ENCODE measurements at places on chromosomes 1 and 21.

- no peak for DNase-seq
Observed at GRCh38 chr21:36032647-36033406, 27.5 kb downstream of the SETD4 start.

DNA sequence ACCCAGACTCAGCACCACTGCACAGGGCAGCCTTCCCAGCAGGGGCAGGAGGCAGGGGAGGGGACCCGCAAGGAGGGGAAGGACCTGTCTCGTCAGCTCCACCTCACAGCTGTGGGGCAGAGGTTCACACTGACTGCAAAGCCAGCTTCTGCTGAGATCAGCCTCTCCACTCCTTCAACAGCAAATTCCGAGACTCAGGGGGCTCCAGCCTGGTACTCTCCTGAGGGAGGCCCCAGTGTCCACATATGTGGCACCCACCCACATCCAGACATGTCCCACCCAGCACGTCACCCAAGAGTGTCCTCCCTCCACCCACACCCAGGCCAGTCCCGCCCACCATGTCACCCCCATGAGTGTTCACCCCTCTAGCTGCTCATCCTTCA, 329.5 kb downstream of the NPHP4 start:
- DNase-seq: no peak

GRCh38 chr1:20578721-20579395, 10.0 kb upstream of the CDA start:
- no peak for DNase-seq

DNA sequence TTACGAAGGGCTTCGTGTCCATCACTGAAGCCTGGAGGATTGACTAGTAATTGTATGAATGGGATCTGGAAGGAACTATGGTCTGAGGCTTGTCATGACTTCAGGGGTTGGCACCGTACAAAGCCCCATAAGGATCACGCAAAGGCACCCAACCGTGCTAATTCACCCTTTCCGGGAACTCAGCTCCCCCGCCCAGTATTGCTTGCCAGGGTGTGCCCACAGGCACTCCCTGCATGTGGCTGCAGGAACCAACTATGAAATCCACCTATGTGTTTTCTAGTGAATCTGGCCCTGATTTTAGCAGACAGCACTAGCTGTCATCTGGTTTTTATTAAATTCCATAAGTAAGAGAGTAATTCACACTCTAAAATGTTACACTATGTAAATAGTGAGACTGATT, 139.2 kb downstream of the TM2D1 start:
- DNase-seq: peak; percentile 46

- peak; percentile 49 for DNase-seq
Observed at GRCh38 chr1:209627732-209628196, 24.5 kb downstream of the LAMB3 start.

GRCh38 chr1:203685168-203685567, 58.5 kb downstream of the ATP2B4 start:
- DNase-seq: no peak

DNA sequence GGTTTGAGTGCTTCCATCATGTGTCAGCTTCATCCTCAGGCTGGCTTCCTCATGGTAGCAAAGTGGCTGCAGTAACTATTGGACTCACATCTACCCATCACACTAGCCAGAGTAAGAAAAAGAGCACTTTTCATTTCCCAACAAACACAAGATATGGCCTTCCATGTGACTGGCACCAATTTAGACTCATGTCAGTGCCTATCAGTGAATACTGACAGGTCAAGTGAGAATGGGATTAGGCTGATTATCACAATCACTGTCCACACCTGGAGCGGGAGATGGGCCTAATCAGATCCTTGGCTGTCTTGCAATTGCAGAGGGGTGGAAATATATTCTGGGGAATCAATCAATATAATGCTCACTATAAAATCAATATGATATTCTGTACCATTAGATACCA, 2.9 kb upstream of the RABGAP1L start:
- DNase-seq: no peak

- no peak for DNase-seq
Observed at GRCh38 chr21:36165356-36165755, 8.7 kb downstream of the DOP1B start.

DNA sequence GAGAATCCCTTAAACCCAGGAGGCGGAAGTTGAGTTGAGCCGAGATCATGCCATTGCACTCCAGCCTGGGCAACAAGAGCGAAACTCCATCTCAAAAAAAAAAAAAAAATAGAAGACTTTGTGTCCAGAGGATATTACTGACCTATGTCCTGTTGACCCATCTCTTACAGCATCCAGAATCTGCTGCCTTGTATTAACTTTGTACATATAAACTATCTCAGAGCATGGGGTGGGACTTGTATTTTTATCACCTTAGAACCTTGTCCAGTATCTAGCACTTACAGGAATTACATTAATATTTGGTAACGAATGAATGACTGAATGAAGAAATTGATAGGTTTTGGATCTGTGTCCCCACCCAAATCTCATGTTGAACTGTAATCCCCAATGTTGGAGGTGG, 117.8 kb downstream of the TGFBR3 start:
- DNase-seq: no peak

GRCh38 chr1:2304921-2305681, 77.0 kb downstream of the SKI start:
- no peak for DNase-seq

DNA sequence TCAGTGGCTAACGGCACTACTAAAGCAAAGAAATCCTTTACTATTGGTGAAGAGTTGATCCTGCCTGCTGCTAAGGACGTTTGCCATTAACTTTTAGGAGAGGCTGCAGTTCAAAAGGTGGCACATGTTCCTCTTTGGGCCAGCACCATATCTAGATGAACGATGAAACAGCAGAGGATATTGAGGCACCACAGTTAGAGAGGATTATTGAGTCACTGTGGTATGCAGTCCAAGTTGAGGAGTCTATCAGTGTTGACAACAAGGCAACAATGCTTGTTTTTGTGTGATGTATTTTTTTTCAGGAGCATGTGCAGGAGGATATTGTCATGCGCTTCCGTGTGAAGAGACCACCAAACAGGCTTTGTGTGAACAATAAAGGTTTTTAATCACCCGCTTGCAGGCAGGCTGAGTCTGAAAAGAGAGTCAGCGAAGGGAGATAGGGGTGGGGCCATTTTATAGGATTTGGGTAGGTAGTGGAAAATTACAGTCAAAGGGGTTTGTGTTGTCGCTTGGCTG, 80.9 kb downstream of the UCHL5 start:
- DNase-seq: no peak

DNA sequence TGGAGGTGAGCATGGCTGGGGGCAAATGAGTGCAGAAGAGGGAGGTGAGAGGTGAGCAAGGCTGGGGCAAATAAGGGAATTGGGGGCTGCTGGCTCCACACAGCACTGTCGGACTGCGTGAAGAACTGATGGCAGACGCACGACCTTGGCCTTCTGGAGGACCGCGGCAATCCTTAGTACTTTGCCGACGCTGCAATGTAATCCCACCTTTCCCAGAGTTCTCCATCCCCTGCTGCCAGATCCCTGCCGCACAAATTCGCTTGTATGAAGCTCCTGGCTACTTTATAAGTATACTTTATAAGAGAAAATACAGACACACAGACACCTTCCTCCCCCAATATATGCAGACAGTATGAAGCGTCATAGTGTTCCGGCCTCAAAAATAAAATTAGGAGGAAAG, 472.4 kb downstream of the SMYD3 start:
- no peak for DNase-seq

DNA sequence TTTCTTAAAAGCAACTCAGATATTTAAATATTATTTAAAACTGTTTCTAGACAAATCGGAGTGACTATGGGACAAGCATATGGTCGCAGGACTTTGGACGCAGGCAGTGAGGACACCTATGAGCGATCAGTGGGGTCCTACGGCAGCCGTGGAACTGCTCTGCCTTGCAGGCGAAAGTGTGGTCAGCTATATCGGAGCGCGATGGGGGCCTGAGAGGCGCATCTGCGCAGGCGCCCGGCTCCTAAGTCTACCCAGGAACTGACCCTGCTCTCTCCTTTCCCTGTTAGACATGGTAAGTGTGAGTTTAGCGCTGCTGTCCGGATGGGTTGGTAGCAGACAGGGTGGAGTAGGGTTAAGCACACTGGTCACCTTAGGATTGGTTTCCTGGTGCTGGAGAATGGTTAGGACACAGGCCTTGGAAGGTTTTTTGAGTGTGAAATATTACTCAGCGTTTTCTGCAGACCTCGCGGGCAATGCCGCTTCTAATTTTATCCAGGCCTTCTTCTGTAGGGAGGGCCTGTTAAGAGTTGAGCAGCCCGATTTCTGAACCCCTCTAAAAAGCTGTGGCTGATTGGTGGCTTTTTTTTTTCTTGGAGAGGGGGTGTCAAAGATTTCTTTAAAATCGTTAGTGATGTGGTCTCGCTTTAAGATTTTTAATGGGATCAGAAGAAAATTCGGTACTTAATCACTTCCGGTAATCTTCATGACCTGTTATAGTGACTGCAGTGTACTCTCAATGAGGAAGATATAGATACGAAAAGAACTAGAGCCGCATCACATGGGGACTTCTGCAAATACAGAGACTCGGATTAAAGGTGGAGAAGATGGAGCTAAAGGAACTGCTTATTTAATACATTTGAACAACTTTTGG, at the start of gene RABGGTB:
Gene RABGGTB (plus strand): TSS at position 274 of the 871 bp plus-strand sequence. CDS start 16 bp downstream, at position 290.
- peak; percentile 91 for DNase-seq

GRCh38 chr1:29592731-29593130, 356.4 kb downstream of the PTPRU start:
- DNase-seq: no peak

GRCh38 chr1:51560034-51560433, 41.0 kb upstream of the EPS15 start:
- no peak for DNase-seq

DNA sequence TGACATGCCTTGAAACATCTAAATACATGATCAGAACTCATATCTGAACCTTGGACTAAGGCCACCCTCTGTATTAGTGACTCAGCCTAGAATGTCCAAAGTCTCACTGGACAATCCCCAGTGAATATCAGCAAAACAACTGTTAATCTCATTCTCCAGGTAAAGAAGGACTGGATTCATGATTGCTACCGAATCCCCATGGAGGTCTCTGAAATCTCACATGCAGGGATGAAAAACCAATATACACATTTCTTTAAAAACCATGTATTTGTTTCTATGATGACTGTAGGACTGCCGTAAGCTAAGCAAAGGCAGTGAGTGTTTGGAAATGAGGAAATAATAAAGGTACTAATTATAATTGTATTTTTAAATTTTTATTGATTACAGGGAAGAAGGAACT, at the start of gene OR2L3:
Gene OR2L3 (plus strand): TSS at position 301 of the 400 bp plus-strand sequence. CDS start 13,846 bp downstream, outside the sequence.
- no peak for DNase-seq

GRCh38 chr1:29703596-29704370, 467.5 kb downstream of the PTPRU start:
- DNase-seq: no peak

GRCh38 chr1:87274851-87275250, 53.8 kb upstream of the LMO4 start:
- DNase-seq: no peak

GRCh38 chr1:99705385-99705784, 59.5 kb downstream of the PALMD start:
- no peak for DNase-seq

GRCh38 chr1:232590744-232591082, 39.2 kb downstream of the SIPA1L2 start:
- DNase-seq: no peak

GRCh38 chr1:225996946-225997545, 2.1 kb downstream of the SDE2 start:
- DNase-seq: no peak

DNA sequence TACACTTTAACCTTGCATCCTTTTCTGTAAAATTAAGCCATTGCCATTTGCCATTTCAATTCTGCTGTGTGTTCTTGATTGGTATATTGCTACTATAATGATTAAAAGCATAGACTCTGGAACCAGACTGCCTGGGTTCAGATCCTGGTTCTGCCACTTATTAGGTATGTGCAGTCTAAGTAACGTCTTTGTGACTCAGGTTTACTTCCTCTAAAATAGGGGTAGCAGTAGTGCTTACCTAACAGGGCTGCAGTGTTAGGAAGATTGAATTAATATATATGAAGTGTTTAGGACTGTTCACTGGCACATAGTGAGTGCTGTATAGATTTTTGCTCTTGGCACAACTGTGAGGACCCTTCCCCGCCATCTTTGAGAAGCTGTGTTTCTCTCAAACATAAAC, 4.4 kb downstream of the CDC42 start:
- DNase-seq: no peak

DNA sequence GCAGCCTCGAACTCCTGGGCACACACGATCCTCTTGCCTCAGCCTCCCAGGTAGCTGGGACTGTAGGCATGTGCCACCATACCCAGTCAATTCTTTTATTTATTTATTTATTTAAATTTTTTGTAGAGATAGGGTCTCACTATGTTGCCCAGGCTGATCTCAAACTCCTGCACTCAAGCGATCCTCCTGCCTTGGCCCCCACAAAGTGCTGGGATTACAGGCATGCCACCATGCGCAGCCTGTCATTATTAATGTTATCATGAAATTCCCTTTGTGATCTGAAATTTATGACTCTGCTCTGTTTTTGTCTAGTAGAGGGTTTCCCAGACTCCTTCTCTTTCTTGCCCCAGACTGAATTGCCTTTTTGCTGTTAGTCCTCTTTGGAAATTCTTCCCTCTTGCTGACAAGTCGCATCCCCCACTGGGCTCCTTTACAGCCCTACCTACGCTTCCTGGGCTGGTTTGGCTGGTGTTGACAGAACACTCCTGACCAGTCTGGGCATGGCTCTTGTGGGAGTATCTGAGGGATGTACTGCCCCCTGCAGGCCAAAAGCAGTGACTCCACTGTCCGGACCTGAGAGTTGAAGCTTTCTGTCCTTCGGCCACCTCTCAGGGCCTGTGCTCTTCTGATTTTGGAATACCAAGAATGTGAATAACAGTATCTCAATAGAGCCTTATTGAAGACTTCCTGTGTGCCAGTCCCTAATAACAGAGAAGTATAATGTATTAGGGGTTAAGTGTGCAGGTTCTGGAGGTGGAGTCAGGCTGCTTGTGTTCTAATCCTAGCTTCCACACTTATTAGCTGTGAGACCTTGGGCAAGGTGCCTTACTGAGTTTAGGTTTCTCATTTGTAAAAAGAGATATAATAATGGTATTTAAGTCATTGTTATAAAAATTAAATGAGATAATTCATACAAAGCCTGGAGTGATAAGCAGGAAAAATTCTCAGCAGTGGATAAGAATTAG, 28.2 kb downstream of the TCEANC2 start:
- DNase-seq: peak; percentile 80

Measured in prostate gland (tissue), 2 donors.